Activated T-helper 2 cell treated with anti-CD3 and anti-CD28 coated beads, Interferon-gamma antibody, Interleukin-2, Interleukin-4, amounts not matched to agents 10 μg/mL and 5 μg/mL and 100 μg/mL, durations not matched to agents 14 hours and 24 hours and 36 hours (primary cell): ENCODE measurements at places on chromosomes 7 and 10. TPM values are rescaled to one million over a fixed set of nuclear protein-coding genes. Genes with fewer than 3 reads are reported as not detected.
A peak's percentile ranks its signal among the peaks of the same experiment; 100 is the strongest.

DNA sequence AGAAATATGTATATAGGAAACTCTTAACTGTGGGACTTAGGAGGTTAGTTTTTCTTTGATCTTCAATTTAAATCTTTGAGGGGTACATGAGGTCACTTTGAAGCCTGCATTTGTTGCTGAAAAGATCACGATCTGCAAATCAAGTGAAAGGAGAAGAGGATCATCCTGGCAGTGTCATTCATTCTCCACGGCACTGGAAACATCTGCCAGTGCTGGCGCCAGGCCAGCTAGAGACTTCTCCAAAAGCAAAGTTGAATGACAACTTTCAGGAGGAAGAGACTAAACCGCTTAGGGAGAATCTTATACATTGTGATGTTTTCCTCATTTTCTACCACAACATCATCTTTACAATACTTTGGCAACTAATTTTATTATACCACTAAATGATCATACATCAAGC is 42.5 kb downstream of the MRC1 start:
- H3K27ac ChIP-seq = no peak overlapping the region
- peaks cover 10% of the 10 kb centered on the region for H3K27me3 ChIP-seq
- H3K4me1 ChIP-seq = no peaks in the 10 kb centered on the region
- no peak for DNase-seq
- no peak overlapping the region for H3K4me3 ChIP-seq
- H3K36me3 ChIP-seq = no peaks in the 10 kb centered on the region

Gene ACTA2
- 11.3 and 11.9 TPM in 2 replicates for total RNA-seq

DNA sequence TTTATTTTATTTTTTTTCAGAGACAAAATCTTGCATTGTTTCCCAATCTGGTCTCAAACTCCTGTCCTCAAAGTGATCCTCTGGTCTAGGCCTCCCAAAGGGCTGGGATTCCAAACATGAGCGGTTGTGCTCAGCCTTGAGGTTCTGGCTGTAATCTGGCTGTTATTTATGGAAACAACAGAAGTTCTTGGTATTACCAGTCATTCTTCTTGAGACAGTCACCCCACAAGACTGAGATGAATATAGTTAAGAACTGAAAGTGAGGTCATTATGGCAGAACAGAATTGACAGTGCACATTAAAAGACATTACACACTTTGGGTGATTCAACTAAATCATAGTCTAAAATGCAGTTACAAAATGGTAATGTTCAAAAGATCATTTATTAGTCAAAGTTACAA is 719.5 kb downstream of the ZWINT start:
- H3K27ac ChIP-seq = no peak overlapping the region
- no peaks in the 10 kb centered on the region for H3K4me1 ChIP-seq
- H3K36me3 ChIP-seq = no peaks in the 10 kb centered on the region
- H3K4me3 ChIP-seq = no peak overlapping the region
- DNase-seq = no peak
- H3K27me3 ChIP-seq = no peaks in the 10 kb centered on the region

Gene SH3PXD2A
- total RNA-seq = 8.3 and 8.6 TPM in 2 replicates

Gene EN2
- not detected in 2 replicates for total RNA-seq

Gene SUN3
- not detected in 2 replicates for total RNA-seq

Gene STOX1
- 0.82 and 0.85 TPM in 2 replicates for total RNA-seq

- peaks cover 2% of the 10 kb centered on the region for H3K27me3 ChIP-seq
- DNase-seq = no peak
- H3K4me3 ChIP-seq = no peak overlapping the region
- H3K4me1 ChIP-seq = peaks cover 14% of the 10 kb centered on the region
These were observed 3.0 kb upstream of the CALHM3 start for GRCh38 chr10:103481974-103482531.

DNA sequence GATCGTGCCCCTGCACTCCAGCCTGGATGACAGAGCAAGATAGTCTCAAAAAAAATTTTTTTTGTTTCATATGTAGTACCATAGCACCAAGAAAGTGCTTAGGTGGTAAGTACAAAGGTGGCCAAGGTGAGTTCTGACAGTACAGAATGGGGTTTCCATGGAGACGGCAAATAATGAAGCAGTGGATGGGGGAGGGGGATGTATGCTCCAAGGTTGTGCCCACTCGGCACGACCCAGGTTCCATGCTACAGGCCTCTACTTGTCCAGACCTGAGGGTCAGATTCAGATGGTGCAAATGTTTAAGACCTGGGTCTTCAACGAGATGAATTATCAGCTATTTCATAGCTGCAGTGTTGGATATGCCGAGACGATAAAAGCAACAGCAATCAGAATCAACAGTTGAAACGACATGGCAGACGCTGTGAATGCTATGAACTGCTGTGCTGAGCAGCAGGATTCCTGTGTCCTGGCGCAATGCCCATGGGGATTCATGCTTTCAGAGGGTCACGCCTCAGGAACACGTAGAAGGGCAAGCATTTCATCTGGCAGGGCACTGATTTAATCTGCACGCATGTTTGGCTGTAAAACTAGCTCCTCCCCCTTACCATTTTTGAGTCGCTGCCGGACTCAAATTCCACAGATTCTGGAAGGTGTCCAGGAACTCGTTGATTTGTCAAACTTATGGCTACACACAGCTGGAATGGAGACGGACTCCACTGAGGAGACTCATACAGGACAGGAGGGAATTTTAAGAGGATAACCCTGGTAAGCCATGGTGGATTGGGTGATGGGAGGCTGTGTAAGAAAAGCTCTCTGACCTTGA is 256.5 kb downstream of the FRMD4A start:
- no peak for DNase-seq
- no peak overlapping the region for H3K4me3 ChIP-seq
- no peak overlapping the region for H3K27ac ChIP-seq

- no peak overlapping the region for H3K4me3 ChIP-seq
- H3K27ac ChIP-seq = no peak overlapping the region
- no peaks in the 10 kb centered on the region for H3K4me1 ChIP-seq
- DNase-seq = no peak
- H3K27me3 ChIP-seq = peaks cover 25% of the 10 kb centered on the region
These were observed 77.5 kb upstream of the EEPD1 start for GRCh38 chr7:36075561-36075960.

Gene BAIAP2L1
- 1.9 TPM in 2 replicates for total RNA-seq

Gene TCAF2
- total RNA-seq = 37.0 and 38.6 TPM in 2 replicates

Gene CDHR3
- total RNA-seq = 0.80 and 0.98 TPM in 2 replicates

Gene MOGAT3
- not detected in 2 replicates for total RNA-seq

Gene HSPA12A
- total RNA-seq = 0.46 and 0.64 TPM in 2 replicates

Gene CWF19L1
- total RNA-seq = 41.4 and 44.7 TPM in 2 replicates

DNA sequence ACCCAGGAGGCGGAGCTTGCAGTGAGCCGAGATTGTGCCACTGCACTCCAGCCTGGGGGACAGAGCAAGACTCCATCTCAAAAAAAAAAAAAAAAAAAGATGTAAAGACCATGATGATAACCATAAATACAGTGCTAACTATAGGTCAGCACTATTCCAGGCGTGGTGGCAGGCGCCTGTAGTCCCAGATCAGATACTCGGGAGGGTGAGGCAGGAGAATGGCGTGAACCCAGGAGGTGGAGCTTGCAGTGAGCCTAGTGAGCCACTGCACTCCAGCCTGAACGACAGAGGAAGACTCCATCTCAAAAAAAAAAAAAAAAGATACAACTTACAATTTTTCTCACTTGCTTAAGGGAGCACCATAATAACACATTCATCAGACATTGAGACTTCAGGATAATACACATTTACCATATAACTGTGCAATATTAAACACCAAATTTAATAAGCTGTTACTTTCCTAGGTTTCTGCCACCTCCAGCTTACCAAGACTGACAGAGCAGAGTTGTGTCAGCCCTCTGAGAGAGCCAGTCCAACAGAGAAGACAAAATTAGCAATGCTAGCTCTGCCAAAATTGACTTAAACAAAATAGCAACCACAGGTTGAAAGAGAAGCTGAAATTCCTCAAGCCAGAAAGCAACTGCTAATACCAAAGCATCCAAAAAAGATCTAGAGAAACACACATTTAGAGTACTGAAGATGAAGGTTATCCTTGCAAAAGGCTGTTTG is 8.2 kb downstream of the DNA2 start:
- H3K36me3 ChIP-seq = peaks cover 65% of the 10 kb centered on the region
- no peak for DNase-seq
- H3K4me3 ChIP-seq = no peak overlapping the region
- H3K4me1 ChIP-seq = peaks cover 4% of the 10 kb centered on the region

Gene ZDHHC4
- total RNA-seq = 23.9 and 29.9 TPM in 2 replicates

DNA sequence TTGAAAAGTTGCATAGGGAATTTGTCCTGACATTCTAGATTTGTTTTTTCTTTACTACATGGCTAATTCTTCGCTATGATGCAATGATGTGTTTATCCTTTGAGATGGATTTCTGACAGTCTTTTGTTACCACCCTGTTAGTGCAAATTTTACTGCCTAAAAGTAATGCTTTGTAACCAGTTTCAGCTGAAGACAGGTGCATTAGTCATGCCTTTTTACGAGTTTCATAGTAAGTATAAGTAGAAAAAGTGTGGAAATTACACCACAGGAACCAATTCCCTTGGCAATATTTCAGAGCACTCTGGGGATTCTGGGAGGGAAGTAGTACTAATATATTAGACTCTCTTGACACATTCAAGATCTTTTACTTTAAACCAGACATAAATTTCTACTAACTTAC is 257.8 kb upstream of the DKK1 start:
- H3K4me3 ChIP-seq = no peak overlapping the region
- H3K4me1 ChIP-seq = no peaks in the 10 kb centered on the region
- no peaks in the 10 kb centered on the region for H3K27me3 ChIP-seq
- DNase-seq = no peak
- no peak overlapping the region for H3K27ac ChIP-seq

DNA sequence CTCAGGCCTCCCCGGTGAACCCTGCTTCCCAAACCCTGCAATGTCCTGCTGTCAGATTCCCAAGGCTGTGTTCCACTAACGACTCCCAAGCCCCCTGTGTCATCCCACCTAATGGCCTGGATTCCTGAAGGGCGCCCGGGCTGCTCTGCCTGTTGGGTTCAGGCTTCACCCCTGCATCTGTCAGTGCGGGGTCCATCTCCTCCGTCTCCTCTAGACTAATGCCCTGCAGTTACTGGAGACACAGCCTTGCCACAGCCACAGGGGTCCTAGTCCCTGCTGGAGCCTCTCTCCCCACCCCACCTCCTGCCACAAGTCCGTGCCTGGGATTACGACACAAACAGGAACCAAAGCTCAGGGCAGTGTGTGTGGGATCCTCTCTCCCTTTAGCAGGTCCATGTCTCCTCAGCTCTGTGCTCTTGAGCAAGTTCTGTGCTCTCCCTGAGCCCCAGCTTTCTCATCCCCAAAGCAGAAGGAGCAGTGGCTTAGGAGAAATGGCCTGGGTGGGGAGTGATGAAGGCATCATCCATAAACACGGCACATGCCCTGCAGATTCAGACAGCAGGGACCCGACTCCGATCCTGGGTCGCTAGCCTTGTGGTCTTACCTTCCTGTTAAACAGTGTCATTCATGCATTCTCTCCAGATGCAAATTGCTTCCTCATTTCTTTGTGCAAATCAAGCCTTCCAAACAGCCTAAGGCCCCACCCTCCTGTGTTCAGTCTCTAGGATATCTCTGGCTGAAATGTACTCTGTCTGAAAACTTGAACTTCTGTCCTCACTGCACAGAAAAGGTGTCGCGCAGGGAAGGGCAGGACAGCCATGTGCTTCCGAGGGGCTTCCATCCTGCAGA is 8.2 kb upstream of the RBP3 start:
- peaks cover 3% of the 10 kb centered on the region for H3K4me1 ChIP-seq
- no peak for DNase-seq
- no peaks in the 10 kb centered on the region for H3K36me3 ChIP-seq
- no peak overlapping the region for H3K4me3 ChIP-seq
- peaks cover 26% of the 10 kb centered on the region for H3K27me3 ChIP-seq
- H3K27ac ChIP-seq = no peak overlapping the region

GRCh38 chr7:33900501-33900900 is 4.8 kb upstream of the BMPER start:
- no peak for DNase-seq
- H3K4me3 ChIP-seq = no peak overlapping the region
- peaks cover 4% of the 10 kb centered on the region for H3K4me1 ChIP-seq
- H3K36me3 ChIP-seq = no peaks in the 10 kb centered on the region
- H3K27me3 ChIP-seq = peaks cover 39% of the 10 kb centered on the region

Gene GATA3
- total RNA-seq = 281 and 293 TPM in 2 replicates

GRCh38 chr10:13892001-13892491 is 305.3 kb downstream of the PRPF18 start:
- peaks cover 66% of the 10 kb centered on the region for H3K27me3 ChIP-seq
- H3K4me3 ChIP-seq = peak overlapping the region; percentile 26
- H3K27ac ChIP-seq = no peak overlapping the region
- no peak for DNase-seq

GRCh38 chr10:7696545-7696944 is 6.6 kb upstream of the ITIH2 start:
- H3K4me1 ChIP-seq = peaks cover under 1% of the 10 kb centered on the region
- no peaks in the 10 kb centered on the region for H3K36me3 ChIP-seq
- no peak for DNase-seq
- H3K27ac ChIP-seq = no peak overlapping the region

DNA sequence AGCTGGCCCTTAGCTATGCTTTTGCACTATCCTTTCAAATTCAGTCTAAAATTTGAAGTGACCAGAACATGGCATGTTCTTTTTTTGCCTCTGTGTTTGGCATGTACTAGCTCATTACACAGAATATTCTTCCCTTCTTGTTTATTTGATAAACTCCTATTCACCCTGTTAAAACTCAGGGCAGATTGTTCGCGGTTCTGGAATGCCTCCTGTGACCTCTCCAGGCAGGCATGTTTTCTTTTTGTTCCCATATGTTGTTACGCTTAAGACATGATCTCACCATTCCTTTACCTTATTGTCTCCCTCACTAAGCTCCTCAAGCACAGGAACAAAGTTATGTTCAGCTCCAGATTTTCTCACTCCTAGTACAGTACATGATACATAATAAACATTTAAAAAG is 181.7 kb downstream of the CCSER2 start:
- no peak overlapping the region for H3K4me3 ChIP-seq
- peaks cover 17% of the 10 kb centered on the region for H3K36me3 ChIP-seq
- no peaks in the 10 kb centered on the region for H3K4me1 ChIP-seq
- H3K27me3 ChIP-seq = no peaks in the 10 kb centered on the region

Gene ASIC3
- 3.3 and 4.0 TPM in 2 replicates for total RNA-seq

Gene ATOH7
- total RNA-seq = not detected in 2 replicates

Gene GRM3
- not detected in 2 replicates for total RNA-seq

DNA sequence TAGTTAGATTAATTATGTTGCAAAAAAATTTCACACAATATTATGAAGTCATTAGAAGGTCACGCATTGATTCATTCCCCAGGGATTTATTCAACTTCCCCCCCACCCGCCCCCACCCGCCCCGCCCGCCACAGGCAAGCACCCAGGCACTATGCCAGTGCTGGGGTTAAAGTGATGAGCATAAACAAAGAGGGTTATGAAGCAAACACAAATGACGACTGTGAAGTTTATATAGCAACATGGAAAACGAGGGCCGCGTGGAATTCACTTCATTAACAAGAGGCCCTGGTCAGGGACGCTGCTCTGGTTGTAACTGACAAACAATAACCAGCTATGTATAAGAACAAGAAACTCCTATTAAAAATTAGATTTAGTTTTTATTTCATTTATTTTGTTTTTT is 656.5 kb upstream of the COBL start:
- H3K4me1 ChIP-seq = no peaks in the 10 kb centered on the region
- H3K4me3 ChIP-seq = no peak overlapping the region
- H3K27ac ChIP-seq = no peak overlapping the region
